ENCODE measurements at places on chromosomes 5 and 9.

DNA sequence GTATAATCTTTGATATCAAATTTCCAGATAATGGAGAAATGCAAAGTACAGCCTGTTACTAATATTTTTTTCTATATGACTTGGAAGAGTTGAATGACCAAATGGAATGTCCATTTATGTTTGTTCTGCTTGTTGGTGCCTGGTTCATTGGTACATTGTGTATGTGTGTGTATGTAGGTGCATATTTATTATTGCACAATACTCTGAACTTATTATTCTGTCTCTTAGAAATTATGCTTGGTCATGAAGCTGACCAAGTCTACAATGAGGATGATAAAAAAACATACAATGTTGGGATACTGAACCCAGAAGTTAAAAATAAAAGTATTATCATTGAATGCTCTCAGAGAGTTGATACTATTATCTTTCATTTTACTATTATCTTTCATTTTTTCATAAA is 706.3 kb downstream of the KCTD16 start:
- no peak for DNase-seq

DNA sequence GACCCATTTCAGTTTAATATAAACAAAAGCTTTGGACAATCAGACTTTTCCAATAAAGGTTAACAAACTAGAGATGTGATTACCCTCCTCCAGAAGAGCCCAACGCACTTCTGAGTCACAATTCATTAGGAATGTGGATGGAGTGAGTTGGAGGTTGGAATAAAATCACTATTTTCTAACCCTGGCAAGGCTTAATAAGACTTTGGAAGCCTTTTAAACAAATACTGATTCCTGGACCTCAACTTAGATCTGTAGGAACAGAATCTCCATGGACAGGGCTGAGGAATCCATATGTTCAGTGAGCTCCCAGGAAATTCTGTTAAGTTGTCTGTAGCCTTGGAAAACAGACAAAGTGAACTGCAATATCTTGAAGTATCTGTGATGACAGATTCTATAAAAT is 233.5 kb upstream of the ELL2 start:
- DNase-seq, result no peak

GRCh38 chr9:37034305-37034937 is 353 bp upstream of the PAX5 start:
- no peak for DNase-seq

GRCh38 chr5:170636206-170636605 is 132.4 kb downstream of the KCNIP1 start:
- DNase-seq, result no peak

DNA sequence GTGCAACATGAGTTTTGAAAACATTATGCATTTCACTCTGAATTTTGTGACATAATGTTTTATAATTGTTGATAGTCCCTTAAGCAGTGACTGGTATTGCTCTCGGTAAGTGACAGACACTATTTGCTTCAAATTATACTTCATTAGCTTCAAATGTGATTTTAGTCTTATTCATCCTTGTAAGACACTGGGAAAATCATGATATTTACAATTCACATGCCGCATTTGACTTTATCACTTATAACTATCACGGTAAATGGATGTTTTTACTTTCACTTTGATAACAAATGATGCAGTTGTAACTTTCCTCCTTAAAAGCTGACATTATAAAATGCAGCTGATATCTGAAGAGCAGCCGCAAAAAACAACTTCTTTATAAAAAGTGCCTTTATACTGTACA is 44.1 kb upstream of the ITGA2 start:
- DNase-seq, result no peak

DNA sequence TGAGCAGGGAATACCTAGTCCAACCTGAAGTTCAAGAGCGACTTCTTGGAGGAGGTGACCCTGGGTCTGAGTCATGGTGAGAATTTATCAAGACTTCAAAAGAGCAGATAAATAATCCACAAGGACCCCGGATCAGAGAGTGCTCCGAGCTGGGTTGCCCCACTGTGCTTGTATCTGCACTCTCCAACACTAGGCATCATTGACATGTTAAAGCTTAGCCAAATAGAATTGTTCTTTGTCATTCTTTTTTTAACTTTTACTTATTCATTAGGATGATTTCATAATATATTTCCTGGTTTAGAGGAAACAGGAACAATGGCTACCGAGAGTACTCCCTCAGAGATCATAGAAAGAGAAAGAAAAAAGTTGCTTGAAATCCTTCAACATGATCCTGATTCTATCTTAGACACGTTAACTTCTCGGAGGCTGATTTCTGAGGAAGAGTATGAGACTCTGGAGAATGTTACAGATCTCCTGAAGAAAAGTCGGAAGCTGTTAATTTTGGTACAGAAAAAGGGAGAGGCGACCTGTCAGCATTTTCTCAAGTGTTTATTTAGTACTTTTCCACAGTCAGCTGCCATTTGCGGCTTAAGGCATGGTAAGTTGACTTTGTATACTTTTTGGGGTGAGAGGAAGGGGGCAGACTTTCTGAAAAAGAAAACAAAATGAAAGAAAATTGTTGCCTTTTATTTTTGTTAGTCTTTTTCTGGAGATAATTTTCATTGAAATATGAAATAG is at the start of gene CARD6:
CARD6 (plus strand) TSS at position 300 of the 738 bp plus-strand sequence; CDS start at position 316, 16 bp downstream.
- peak; percentile 42 for DNase-seq

GRCh38 chr9:34084562-34084961 is 35.9 kb upstream of the UBAP2 start:
- DNase-seq, result peak; percentile 6

GRCh38 chr5:116546033-116546742 is 28.4 kb downstream of the SEMA6A start:
- no peak for DNase-seq

DNA sequence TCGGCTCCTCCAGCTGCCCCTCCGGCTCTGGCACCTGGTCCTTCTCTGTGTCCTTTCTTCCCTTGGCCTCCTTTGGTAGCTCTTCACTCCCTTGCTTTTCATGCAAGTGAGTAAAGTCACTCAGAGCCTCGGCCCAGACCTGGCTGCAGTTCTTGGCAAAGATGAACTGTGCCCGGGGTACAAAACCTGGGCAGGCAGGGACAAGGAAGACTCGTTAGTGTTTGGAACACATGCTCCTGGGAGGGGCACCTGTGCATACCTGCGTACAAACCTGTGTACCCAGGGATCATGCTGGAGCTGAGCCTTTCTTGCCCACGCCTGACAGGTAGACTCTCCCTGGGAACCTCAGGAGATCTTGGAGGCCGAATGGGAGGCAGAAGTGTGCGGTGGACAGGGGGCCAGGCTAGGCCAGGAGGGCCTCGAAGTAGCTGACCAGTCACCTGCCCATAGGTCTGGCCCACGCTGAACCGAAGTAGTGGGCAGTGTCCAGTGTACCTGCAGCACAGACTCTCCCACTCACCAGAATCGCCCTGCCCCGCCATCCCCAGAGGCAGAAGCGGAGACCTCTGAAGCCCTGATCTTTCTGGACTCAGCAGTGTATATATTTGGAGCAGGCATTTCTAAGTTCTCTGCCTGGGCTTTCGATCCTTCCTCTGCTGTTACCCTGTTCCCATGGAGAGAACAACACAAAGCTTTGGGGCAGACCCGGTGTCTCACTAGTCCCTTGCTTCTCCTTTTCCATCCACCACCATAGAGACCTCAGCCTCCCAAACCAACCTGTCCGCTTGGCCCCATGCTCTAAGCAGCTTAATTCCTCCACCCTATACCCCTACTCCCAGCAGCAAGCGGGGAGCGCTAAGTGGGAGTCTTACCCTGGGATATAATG is 41.9 kb upstream of the TESK1 start:
- DNase-seq, result no peak

GRCh38 chr9:137138058-137138721 is 764 bp upstream of the GRIN1 start:
- no peak for DNase-seq

DNA sequence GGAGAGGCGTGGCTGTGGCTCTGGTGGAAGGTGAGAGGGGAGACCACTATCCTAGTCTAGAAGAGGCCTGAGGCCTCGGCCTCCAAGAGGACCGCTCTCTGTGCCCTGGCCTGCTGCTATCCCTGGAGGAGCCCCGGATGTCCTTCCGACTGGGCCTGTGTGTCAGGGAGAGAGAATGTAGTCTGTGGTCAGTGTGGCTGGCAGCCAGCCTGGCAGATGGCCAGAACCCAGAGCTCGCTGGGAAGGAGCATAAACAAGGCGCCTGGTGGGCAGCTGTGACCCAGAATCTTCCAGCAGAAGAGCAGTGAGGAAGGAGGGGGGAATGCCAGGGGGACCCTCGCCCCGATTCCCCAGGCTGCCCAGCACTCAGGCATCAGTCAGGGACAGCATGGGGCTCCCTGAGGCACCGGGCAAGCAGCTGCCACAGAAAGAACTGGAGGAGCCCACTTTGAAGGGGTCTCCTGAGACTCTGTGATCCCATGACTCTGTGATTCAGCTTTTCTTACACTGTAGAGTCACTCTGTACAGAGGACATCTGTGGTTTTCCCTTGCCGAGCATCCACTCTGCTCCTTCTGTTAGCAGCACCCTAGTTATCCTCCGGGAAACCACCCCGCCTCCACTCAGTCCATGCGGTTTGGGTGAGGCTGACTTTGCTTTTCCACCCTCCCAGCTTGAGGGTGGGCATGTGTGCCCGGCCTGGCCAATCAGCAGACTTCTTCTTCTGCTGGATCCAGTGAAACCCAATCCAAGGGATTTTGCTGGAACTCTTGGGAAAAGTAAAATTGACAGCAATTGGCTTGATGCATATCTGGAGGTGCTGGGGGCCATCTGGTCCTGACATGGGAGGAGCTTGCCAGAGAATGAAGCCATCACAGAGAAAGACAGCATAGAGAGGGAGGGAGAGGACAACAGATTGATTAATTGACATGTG is 46.2 kb upstream of the PWWP2A start:
- peak; percentile 98 for DNase-seq

DNA sequence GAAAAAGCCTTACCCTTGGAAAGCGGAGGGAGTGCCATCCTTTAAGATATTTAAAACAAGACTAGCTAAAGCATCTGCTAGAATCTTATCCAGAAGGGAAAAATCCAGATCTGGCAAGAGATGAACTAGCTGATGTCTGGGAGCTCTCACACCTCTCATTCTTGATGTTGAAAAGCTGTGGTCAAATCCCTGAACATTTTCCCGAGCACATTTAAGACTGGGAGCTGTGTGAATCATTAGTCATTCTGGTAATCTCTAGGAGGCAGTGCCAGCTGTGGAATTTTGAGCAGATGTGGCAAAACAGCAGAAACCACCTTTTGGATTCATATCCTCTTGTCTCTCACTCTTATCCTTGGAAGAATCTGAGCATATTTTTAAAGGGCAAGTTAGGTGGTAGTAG is 218.0 kb downstream of the MAN2A1 start:
- peak; percentile 61 for DNase-seq

- no peak for DNase-seq
These were observed 56.7 kb upstream of the ECM2 start for GRCh38 chr9:92592537-92592936.

GRCh38 chr5:176619203-176619568 is 9.2 kb upstream of the GPRIN1 start:
- peak; percentile 75 for DNase-seq

- DNase-seq, result no peak
These were observed 3.2 kb upstream of the AKNA start for GRCh38 chr9:114390952-114391351.

GRCh38 chr9:120383999-120384924 is 195.7 kb downstream of the CDK5RAP2 start:
- peak; percentile 91 for DNase-seq

GRCh38 chr9:113978725-113979342 is 99.3 kb downstream of the AMBP start:
- peak; percentile 30 for DNase-seq

GRCh38 chr5:93277051-93277450 is 304.0 kb downstream of the NR2F1-AS1 start:
- no peak for DNase-seq

DNA sequence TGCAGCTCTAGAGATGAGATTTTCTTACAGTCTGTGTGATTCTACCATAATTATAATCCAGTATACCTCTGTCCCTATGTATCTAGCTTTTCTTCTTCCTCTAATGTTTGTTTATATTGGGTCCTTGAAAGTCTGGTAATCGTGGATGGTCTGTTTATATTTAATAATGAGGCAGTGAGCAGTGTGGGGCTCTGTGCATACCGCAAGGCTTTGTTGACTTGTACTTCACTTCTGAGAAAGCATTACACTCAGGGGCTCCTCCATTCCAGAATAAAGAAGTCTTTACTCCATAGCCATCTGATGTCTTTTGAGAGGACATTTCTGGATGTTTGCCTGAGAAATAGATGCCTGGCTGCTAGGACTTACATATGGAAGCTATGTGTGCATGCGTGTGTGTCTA is 4.5 kb upstream of the MPDZ start:
- DNase-seq, result no peak

DNA sequence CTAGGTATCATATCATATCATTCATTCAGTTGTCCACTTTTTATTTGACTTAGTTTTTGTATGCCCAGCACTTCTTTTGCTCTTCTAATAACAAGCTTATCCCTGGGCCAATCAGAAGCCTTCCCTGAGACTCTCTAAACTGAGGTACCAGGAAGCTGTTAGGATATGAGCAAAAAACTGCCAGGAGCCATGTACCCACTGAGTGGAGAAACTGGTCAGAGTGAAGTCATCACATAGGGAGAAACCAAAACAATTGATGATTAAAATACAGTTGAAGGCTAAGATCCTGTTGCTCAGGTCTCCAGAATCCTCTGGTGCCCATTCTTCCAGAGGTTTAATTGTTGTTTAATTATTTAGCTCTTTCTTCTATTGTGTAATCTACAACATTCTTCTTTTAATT is 120.2 kb downstream of the KIAA0825 start:
- no peak for DNase-seq
